ENCODE measurements at places on chromosomes 5 and 9.

GRCh38 chr9:116157436-116158138, 4.0 kb downstream of the PAPPA start:
- no peak for DNase-seq

- peak; percentile 75 for DNase-seq
Observed at GRCh38 chr5:137735555-137736284, at the start of gene KLHL3. Gene KLHL3, minus strand, starts transcription at chr5:137736089. Its CDS starts 443 bp downstream, at chr5:137735646.

- DNase-seq = peak; percentile 32
Observed at GRCh38 chr9:8855046-8855445, 1055.5 kb upstream of the DMAC1 start.

- DNase-seq = no peak
Observed at GRCh38 chr5:25688156-25688555, 1043.4 kb upstream of the CDH10 start.

DNA sequence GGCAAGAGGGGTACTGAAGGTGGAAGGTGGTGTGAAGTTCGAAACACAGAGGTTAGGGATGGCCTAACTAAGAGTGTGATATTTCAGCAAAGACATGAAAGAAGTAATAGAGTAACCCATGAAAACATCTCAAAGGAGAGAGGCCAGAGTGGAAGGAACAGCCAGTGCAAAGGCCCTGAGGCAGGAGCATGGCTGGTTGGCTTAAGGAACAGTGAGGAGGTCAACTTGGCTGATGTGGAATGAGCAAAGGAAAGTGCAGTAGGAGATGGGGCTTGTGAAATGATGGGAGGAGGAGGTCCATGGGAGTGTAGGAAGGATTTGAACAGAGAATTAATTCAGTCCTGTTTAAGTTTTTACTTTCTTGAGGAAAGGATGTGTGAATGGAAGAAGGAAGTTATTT, 178.3 kb upstream of the ZNF608 start:
- DNase-seq = no peak

DNA sequence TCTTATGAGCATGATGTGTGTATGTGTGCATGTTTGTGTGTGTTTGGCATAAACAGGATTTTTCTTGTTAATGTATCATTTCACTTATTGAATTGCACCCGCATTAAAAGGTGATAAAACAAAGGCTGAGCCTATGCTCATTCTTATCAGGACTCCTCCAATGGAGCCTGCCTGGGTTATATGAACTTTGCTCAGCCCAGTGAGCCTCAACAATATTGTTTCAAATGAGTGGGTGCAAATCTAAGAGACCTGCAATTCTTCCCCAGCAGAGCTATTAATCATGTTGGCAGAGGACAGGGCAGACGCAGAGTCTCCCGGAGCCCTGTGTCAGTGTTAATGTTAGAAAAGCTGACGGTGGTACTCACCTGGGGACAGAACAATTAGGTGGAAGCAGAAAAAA, 71.6 kb downstream of the SH3RF2 start:
- no peak for DNase-seq

GRCh38 chr5:178441486-178442270, 148.5 kb downstream of the COL23A1 start:
- DNase-seq = no peak

DNA sequence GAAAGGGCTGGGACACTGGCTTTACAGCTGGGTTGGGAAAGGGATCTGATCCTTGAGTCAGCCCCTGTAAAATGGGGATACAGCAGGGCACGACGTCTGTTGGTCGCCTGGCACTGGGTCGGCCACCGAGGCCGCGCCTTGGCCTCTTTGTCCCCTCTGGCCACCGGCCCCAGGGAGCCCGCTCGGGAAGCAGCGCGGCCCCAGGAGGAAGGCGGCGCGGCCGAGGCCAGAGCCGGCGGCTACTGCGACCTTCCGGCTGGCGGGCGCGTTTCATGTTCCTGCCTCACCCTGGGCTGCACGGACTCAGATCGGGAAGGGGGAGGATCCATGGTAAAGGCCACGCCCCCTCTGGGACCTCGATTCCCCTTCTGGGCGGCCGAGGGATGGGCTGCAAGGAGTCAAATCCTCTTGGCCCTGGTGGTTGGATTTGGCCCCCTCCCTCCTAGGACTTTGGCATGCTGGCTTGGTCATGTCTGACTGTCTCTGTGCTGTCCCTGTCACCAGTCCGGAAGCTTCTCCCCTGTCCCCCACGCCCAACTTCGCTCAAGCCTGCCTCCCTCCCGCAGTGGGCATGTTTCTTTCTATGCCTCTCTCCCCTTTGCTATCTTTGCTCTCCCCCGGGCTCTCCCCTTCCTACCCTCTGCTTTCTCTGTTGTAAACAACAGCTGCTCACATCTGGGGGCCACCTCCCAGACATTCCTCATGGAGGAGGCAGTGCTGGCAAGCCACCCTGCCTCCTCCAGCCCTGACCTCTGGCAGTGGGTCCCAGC, 25.8 kb downstream of the FPGS start:
- no peak for DNase-seq

DNA sequence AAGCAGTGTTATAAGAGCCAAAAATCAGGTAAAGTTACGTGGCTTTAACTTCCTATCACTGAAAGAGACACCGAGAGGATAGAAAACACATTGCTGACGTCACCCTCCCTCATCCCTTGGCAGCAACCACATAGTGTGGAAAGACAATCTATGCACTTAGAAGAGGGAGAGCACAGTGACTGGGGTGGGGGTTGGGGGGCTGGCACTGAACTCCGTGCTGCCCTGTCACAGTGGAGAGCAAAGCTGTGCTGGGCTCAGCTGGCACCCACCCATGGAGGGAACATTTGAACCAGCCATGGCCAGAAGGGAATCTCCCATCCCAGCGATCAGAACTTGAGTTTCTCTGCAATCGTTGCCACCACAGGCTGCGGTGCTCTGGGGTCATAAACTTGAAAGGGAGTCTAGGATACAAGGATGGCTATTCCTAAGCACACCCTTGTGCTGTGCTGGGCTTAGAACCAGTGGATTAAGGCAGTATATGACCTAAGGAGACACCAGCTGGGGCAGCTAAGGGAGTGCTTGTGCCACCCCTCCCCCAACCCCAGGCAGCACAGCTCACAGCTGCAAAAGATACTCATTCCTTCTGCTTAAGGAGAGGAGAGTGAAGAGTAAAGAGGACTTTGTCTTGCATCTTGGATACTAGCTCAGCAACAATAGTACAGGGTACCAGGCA, 73.4 kb downstream of the KIAA0825 start:
- no peak for DNase-seq

DNA sequence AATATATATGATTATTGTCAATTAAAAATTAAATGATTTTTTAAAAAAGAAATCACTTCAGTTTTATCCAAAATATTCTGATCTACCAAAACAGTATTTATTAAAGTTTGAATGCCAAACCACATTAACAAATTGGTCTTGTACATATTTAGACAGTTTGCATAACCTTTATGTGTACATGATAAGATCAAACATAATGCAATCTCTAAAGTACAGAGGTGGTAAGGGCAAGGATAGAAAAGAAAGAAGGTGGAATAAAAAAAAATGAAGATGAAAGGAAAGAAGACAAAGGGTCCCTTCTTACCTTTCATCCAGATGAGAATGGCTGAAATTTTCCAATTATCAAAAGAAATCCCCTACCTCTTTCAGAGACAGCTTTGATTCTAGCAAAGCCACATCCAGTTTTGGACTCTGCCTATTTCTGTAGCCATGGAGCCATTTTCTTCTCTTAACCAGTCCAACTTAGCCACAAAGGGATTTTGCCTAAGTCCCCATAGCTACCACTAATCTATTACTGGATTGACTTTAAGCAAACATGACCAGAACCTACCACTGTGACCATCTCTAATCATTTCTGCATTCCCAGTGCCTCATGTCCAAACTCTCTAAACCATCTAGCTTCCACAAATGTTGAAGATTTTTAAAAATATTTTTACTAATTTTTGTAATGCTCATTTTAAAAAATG, 133.3 kb upstream of the TRPM3 start:
- DNase-seq = no peak

- no peak for DNase-seq
Observed at GRCh38 chr5:143812085-143812705, at the start of gene HMHB1. Gene HMHB1, plus strand, starts transcription at chr5:143812161.

GRCh38 chr5:32909207-32909606, 198.1 kb downstream of the NPR3 start:
- no peak for DNase-seq

DNA sequence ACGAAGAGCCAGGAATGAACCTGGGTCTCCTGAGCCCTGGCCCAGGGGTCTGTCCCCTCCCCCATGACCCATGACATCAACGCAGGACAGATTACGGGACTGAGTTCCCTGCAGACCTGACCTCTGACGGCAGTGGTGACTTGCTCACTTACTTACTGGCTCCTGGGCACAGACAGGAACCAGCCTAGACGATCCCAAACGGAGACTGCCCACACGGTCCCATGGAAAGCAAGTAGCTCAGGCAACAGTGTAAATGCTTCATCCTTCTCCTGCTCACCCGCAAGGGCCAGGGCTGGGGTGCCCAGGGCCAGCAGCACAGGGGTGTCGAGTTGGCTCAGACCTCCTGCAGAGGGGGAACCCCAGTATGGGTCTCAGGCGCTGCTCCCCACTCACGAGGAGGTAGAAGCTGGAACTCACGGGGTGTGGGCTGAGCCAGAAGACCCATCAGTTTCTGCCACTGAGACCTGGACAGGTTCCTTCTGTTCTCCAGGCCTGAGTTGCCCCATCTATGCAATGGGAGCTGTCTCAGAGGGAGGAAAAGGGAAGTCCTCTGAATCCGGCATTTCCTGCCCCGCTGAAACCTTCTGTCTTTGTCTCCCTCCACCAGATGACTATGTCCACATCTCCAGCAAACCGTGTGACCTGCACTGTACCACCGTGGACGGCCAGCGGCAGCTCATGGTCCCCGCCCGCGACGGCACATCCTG, 5.6 kb downstream of the ADAMTSL2 start:
- DNase-seq = no peak

- no peak for DNase-seq
Observed at GRCh38 chr5:156623381-156624040, 226.6 kb upstream of the PPP1R2B start.

GRCh38 chr9:85743275-85744128, 1.7 kb upstream of the AGTPBP1 start:
- no peak for DNase-seq

GRCh38 chr5:132526290-132526973, 16.9 kb downstream of the IL5 start:
- peak; percentile 52 for DNase-seq

GRCh38 chr5:130529511-130530485, 625.5 kb downstream of the CHSY3 start:
- no peak for DNase-seq

- DNase-seq = no peak
Observed at GRCh38 chr9:77954666-77955015, 77.0 kb downstream of the GNAQ start.

GRCh38 chr9:73093740-73094379, 57.8 kb upstream of the ANXA1 start:
- DNase-seq = no peak

DNA sequence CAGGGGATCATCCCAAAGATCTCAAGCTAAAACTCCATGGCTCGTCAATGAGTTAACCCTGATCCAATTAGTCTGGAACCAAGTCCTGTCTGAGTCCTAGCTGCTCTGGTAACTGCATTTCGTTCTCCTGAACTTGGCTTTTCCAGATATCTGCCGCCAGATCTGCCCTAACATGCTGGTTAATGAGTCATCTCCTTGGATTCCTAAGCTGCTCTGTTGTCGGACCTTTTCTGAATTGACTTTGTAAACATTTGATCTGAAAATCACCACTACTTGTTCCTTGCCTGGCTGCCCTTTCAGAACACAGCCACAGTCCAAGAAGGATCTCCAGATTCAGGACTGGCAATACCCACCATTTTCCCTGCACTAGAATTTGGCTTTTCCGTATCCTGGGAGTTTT, 473.0 kb downstream of the ZSWIM6 start:
- no peak for DNase-seq

DNA sequence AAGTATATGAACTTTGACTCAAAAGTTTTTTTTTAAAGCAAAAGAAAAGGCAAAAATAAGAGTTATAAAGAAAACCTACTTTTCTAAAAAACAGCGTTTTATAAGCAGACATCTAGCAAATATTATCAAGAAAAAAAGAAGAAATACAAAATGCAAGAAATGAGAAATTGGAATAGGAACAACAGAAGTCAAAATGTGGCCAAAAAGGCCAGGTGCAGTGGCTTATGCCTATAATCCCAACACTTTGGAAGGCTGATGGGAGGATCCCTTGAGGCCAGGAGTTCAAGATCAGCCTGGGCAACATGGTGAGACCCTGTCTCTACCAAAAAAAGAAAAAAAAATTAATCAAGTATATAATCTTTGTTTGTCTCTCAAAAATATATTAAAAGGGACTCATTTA, 35.9 kb downstream of the APTX start:
- DNase-seq = no peak

- DNase-seq = no peak
Observed at GRCh38 chr9:105385381-105385985, 62.4 kb upstream of the FSD1L start.

- DNase-seq = no peak
Observed at GRCh38 chr5:118882666-118883065, 105.7 kb downstream of the DTWD2 start.

GRCh38 chr9:99135456-99135855, 30.5 kb downstream of the TGFBR1 start:
- no peak for DNase-seq

DNA sequence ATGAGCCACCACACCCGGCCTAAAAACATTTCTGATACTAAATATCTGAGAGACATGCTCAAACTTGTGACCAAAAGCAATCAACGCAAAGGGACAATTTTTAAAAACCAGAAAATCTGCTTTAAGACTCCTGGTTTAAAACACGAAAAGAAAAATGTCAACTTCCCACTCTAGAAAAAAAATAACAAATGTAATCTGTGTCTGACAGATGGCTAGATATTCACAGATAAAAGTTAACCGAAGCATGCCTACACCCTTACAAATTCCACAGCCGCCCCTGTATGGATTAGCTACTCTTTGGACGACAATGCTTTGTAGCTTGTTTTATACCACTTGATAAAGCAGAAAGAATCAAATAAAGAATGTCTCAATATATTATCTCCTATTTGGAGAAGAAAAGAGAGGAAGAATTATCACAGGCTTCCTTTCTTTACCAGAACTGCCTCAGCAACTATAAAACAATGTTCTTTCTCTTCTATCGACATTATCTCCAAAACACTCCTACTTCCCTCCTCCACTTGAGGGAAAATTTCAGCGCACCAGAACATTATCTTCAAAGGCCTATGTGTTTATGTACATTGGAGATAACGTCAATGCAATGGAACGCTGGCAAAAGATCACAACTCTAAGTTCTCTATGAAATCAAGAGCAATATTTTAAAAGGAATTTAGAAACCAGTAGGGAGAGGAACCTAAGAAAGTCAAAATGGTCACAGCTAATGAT, 26.2 kb downstream of the CEMIP2 start:
- no peak for DNase-seq

DNA sequence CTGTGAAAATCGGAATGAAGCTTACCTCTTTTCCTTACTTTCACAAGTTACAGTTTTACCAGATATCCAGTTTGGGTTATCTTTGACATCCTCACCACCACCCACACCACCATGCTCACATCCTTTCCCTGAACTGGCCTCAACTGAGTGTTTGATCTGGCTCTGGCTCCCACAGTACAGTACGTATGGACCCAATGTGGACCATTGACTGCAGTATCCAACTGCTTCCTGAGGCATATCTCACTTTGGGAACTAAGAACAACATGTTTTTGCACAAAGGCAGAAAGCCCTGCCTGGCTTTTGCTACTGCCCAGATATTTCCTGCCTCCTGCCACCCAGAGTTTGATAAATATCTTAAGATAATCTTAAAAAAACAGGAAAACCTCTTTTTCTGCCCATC, 1232.0 kb upstream of the CDH18 start:
- DNase-seq = no peak
